SK-N-DZ (cell line): ENCODE measurements at places on chromosomes 1 and 21.

- DNase-seq = no peak
These were observed 150.8 kb downstream of the PEX14 start for GRCh38 chr1:10625554-10625953.

- no peak for DNase-seq
These were observed 6.4 kb upstream of the S100A8 start for GRCh38 chr1:153397051-153397923.

GRCh38 chr1:205187420-205187819 is 24.1 kb downstream of the DSTYK start:
- no peak for DNase-seq

GRCh38 chr1:966135-966703 is at the start of gene PLEKHN1:
TSS of gene PLEKHN1 (plus strand) at chr1:966482. CDS start at chr1:966532, 50 bp downstream.
- no peak for DNase-seq

DNA sequence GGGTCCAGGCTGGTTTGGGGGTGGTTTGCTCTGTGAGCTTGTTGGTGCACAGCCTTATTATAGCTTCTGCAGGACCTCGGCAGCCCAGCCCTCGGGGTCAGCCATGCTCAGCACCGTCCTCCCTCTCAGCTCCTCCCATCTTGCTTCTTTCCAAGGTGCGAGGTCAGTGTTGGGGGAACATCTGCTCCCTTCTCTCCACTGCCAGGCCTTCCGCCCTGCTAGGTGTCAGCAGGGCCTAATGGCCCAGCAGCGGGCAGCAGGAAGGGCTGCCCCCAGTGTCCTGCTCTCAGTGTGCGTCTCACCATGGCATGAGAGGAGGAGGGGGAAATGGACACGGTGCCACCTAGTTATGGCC is 36.5 kb upstream of the LRRC3 start:
- DNase-seq = no peak

DNA sequence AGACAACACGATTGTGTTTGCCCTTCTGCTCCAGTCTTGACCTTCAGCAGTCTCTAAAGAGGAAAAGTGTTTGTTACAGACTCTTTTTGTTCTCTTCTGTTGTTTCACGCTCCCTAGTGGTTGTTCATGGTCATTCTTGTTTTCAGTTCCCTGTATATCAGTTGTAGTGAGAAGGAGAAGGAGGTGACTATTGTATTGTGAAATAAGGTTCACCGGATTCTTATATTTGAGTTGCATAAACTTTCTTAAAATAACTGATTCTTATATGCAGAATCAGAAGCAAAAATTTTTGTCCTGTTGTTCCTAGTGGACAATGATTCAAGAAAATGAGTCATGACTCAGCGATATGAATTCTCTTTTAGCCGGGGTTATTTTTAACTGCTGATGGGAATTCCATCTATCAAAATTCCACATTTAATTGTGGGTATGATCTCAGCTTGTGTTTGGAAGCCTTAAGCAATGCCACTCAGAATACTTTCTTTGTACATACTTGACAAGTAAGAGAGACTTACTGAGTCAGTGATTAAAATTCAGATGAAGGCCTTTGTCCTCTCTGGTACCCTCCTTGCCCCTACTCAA is 152.2 kb downstream of the CLEC20A start:
- no peak for DNase-seq

DNA sequence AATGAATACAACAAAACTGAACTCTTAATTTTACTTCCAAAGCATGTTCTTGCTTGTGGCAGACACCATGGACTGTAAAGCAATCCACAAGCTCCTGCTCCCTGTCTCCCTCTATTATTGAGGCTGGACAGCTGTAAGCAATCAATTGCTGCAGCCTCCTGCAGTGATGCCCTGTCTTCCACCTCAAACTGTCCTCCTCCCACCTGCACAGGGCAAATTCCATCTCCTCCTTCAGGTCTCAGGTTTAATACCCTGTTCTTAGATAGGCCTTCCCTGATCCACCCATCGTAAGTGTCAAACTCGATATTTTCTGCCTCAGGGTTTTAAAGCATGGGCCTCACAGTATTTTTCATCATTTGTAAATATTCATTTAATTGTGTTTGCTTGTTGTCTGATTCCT is 81.8 kb downstream of the LYST start:
- DNase-seq = no peak

- DNase-seq = no peak
These were observed 33.2 kb upstream of the BTG2 start for GRCh38 chr1:203271962-203272632.

DNA sequence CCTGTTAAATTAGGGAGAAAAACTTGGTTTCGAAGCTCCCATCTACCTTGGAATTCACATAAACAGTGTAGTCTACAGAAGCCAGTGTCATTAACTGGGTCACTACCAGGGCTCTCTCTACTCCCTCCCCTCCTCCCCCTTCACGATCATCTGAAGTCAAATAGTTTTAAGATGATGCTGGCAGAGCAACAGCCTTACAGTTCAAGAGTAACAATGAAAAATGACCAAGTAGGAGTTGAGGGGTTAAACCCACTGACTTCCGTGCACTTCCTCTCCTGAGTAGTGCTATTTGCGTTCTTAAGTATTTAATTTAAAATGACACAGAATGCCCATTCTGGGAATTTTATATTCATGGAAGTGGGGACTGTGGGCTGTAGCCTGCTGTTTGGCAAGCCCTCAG is 236.9 kb downstream of the SIPA1L2 start:
- DNase-seq = no peak
